ENCODE measurements at places on chromosomes 7 and 10.

DNA sequence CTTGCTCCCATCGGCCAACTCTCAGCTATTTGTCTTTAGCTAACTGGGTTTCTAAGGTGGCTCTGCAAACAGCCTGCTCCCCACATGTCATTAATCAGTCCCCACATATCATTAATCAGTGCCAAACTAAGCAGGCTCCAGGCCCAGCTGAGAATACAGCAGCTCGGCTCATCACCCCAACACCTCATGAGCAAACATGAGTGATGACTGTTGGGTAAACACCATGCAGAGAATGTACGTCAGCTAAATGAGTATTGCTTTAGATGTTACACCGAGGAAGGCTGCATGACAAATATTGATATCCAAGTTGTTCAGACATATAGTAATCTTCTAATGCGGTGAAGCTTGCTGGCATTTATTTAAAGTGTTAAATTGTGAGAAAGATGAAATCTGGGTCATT lies 187.5 kb upstream of the AOAH start:
- DNase-seq = no peak

DNA sequence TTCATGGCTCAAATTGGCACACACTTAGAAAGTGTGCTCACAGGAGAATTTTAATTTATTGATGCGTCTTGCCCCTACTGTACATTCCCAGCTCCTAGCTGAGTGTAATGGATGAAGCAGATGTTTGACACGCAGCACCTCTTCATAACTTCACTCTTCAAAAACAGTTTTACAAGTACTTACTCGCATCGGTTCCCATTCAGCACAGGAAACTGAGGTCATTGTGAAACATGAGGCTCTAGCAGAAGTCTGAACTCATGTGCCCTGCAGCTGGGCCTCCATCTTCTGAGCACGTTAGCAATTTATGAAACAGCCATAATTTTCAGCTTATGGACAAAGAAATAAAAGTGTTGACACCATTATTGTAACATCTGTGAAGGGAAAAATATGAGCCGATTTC lies 558.9 kb upstream of the MGMT start:
- no peak for DNase-seq

- no peak for DNase-seq
These were observed 228.8 kb upstream of the KIAA1217 start for GRCh38 chr10:23980094-23980493.

- no peak for DNase-seq
These were observed 181.7 kb downstream of the MYOF start for GRCh38 chr10:93300288-93300917.

GRCh38 chr10:114179747-114180146 lies 594 bp downstream of the TDRD1 start:
- no peak for DNase-seq

DNA sequence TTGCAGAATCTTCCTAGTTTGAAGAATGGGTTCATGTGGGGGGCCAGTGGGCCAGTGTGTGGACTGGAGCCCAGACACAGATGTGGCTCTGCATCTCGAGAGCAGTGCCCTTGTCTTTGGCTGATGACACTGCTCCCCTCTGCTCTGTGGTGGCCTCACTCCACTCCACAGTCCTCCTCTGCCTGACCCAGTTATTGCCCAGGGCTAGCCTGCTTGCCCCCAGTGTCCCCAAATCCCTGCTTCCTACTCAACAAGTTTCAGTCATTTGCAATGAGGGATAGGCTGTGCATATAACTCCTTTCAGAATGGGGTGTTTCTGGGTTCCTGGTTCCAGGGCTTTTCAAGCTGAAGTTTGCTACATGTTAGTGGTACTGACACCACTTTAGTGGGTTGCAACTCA lies 177.5 kb downstream of the SNX10 start:
- DNase-seq = no peak

DNA sequence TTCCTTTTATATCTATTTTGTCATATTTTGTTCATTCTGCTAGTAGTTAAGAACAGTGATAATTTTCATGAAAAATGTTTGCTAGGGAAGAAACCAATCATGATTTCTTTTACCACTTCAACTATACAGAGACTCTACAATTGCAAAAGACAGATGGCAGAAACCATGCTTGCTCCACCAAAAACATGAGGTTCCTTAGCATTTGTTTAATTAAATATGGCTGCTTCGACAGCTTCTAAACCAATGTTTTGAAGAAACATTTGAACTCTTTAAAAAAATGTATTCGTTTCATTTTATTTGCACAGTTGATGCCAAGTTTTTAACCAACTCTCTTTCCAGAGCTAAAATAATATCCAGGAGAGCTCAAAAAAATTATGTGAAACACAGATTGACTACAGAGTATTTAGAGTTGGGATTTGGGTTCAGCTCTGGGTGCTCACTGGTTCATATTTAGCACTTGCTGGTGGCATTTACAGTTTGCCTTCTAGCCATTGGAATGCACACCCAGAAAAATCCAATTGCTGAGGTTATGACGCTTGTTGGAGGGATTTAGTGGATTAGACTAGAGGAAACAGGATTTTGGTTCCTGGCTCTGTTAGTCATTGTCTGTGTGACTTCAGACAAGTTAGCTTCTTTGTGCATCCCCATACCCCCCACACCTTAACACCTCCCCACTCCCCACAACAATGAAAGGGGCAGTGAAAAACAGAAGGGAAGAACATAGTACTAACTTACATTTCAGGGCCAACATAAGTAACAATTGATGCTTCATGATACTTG lies 35.8 kb upstream of the SDHAF3 start:
- no peak for DNase-seq

DNA sequence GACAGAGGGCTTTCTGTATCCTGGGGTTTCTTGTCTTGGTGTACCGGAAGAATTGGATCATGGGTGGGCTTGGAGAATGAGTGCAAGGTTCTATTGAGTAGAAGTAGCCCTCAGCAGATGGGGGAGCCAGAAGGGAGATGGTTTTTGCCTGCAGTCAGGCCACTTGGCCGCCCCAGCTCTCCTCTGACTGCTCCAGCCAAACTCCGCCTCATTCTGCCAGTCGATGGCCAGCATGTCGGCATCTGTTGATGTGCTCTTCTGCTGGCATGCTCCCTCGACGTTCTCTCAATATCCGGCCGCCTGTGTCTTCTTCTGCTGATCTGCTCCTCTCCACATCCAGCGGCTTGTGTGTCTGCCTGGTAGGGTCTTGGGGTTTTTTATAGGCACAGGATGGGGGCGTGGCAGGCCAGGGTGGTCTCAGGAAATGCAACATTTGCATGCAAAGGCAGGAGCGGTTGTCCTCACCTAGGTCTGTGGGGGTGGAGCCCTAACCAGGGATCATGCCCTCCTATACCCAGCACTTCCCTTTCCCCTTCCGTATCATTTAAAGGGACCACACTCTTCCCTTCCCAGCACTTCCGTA lies 40.2 kb upstream of the TNS3 start:
- DNase-seq = no peak

GRCh38 chr10:7287377-7287776 lies 123.5 kb downstream of the SFMBT2 start:
- DNase-seq = no peak

DNA sequence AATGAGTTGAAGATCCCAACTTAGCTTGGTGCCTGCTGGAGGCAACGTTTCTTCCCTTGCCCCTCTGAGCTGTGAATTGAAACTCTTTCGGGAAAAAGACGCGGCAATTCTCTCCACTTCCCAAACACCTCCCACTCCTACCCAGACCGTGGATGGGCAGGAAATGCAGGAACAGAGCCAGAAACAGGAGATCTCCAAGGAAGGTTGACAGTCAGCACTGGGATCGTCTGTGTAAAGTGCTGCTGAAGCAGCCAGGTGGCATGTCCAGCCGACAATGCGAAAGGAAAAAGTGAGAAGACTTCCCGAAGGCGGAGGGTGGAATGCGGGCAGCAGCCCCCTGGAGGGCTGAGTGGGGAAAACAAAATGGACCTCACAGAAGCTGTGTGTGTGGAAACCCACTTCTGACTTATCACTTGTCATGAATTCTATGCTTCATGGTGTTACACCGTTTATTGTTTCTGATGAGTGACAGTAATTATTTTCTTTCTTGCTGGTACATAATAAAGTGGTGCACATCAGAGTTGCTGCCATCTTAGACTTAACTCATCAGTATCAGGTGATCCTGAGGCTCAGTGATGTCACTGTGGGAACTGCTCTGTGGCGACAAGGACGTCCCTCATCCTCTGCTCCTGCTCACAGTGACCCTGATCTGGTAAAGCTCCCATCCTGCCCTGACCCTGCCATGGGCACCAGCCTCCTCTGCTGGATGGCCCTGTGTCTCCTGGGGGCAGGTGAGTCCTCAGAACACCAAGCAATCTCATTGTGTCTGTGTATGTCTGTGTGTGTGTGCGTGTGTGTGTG lies 220.5 kb upstream of the PRSS1 start:
- DNase-seq = no peak

DNA sequence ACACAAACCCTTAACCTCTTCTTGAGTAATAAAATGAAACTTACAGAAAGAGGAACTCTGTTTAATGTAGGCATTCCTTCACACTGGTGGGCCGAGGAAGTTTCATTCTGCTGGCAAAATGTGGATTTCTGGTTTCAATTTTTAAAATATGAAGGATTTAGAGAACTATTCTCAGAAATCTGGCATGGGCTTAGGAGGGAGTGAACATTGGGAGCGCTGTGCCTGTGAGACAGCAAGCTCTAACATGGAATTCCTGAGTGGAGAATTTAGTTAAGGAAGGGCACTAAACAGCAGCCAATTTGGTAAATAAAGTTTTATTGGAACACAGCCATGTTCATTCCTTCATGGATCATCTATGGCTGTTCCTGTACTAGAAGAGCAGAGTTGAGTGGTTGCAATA lies 751.8 kb upstream of the IGFBP3 start:
- no peak for DNase-seq

DNA sequence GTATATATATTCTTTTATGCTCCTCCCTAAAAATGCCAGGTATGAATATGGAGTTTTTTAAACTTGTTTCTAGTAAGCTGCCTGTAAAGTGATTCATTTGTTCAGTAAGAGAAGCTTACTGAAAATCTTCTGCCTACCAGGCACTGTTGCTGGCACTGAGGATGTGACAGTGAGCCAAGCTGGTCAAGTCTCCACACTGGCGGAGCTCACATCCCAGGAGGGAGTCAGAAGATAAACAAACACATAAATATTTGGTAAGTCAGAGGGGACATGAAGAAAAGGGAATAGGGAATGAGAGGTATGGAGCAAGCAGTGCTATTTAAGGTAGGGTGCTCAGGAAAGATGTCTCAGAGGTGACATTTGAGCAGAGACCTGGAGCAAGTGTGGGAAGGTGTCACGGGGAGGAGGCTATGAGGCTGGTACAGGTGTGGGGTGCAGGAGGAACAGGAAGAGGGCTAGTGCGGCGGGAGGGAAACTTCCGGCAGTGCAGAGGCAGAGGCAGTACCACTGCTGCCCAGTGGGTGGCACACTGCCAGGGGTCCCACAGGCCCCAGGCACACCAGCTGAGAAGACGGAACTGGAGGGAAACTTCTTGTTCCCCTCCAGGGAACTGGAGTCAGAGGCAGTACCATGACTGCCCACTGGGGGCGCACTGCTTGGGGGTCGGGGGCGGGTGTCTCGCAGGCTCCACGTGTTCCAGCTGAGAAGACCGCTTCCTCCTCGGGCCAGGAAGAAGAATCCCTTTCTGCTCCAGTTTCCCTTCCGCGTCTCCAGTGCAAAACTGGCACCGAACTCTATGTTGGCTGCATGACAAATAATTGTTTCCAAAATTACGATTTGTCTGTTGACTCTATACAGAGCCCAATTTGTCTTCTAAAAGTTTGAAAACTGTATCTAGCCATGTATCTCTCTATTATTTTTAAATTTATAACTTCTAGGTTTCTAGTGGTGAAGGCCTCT lies 161.0 kb downstream of the TEX36 start:
- no peak for DNase-seq

- DNase-seq = no peak
These were observed 713.7 kb upstream of the POT1 start for GRCh38 chr7:125643302-125643701.

- no peak for DNase-seq
These were observed 484.3 kb downstream of the MDFIC start for GRCh38 chr7:115406219-115406618.

GRCh38 chr10:45404087-45404769 lies 30.2 kb downstream of the ALOX5 start:
- DNase-seq = no peak

DNA sequence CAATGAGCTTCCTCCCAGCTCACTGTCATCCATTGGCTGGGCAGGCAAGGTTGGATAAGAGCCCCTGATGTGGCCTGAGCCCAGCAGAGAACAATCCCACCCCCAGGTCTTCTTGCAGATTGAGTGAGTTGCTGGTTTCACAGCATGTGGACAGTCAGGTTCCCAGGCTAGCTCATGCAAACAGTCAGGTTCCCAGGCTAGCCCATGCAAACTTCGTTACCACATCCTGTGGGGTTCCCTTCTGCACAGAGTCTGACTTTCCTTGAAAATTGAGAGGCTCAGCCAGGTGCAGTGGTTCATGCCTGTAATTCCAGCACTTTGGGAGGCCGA lies 67.1 kb downstream of the TMEM130 start:
- no peak for DNase-seq

DNA sequence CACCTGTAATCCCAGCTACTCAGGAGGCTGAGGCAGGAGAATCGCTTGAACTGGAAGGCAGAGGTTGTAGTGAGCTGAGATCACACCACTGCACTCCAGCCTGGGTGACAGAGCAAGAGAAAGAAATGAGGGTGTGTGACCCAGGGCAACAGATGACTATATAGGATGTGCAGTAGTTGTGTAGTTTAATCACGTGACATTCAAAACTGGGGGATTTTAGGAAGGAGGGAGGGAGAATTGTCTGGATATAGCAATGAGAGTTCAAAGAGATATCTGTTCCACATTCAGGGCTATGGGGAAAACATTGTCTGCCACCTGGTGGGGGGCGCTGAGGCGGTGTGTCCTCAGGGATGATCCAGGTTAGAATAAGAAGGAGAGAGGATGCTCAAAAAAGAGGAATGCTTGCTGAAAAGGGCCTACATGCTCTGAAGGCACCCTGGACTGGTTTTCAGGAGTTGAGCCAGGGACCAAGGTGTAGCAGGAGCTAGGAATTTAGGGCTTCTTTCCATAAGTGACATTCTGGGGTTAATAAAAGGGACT lies 7.8 kb upstream of the ZYX start:
- no peak for DNase-seq

GRCh38 chr10:122230222-122230621 lies 40.9 kb upstream of the BTBD16 start:
- no peak for DNase-seq

GRCh38 chr10:126205486-126206205 lies 182.6 kb downstream of the ADAM12 start:
- DNase-seq = no peak

- DNase-seq = peak; percentile 37
These were observed 88.9 kb upstream of the KLF6 start for GRCh38 chr10:3873728-3874461.

- DNase-seq = no peak
These were observed 330.1 kb downstream of the ADARB2 start for GRCh38 chr10:1406967-1407945.
